ENCODE measurements at places on chromosomes 11 and 22.

GRCh38 chr11:63635762-63636465 lies 21.7 kb upstream of the PLAAT3 start:
- peak; percentile 49 for DNase-seq

GRCh38 chr11:18493310-18493709 lies 33.4 kb downstream of the TSG101 start:
- DNase-seq: no peak

DNA sequence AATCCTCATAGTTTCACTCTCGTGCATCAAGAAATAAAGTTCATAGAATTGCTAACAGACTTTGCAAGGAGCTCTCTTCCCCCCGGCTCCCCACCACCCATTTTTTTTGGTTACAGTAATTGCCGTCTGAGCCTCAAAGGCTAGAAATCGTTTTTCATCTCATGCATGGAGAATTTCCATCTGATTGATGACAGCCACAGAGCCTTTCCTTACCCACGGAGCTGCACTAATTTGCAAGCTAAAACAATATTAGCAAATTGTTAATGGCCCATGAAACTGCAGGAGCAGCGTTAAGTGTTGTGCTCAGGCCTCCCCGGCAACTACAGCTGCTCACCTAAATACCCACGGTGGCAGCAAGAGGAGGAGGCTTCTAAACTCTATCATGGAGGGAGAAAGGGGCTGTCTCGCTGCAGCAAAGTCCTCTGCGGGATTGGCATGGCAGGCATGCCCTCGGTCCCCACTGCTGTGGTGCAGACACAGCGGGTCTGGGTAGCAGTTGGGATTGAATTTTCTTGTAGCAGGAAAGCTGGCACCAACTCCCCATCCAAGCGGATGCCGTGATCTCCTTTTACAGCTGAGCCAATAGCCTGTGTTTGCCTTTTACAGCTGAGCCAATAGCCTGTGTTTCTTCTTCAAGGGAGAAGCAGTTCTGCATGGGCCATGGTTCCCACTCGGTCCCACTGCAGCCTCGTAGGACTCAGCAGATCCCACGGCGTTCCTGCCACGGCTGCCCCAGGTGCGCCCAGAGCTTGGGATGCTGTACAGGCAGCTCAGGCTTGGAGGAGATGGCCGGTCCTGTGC lies 412.3 kb downstream of the BRD1 start:
- no peak for DNase-seq

DNA sequence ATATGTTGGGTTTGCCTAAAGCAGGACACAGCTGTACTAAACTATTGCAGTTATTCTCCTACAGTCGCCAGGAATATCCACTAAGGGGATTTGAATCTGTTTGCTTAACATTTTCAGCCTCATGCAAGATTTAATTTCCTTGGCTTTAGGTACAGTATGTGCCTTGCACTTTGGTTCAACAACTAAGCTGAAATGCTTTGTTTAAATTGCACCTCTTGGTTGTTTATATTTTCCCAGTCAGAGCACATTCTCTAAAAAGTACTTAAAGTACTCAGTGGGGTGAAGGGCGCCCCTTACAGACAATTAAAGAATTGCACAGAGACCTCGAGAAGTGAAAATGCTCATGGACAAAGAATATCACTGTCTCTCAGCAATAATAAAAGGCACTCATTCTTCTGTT lies 107.8 kb upstream of the MTNR1B start:
- DNase-seq: no peak

- DNase-seq: no peak
Observed at GRCh38 chr11:47516984-47517853, 35.7 kb downstream of the CELF1 start.

Data from right kidney (tissue), 9 donors.